ENCODE measurements at places on chromosomes 16 and 17.

DNA sequence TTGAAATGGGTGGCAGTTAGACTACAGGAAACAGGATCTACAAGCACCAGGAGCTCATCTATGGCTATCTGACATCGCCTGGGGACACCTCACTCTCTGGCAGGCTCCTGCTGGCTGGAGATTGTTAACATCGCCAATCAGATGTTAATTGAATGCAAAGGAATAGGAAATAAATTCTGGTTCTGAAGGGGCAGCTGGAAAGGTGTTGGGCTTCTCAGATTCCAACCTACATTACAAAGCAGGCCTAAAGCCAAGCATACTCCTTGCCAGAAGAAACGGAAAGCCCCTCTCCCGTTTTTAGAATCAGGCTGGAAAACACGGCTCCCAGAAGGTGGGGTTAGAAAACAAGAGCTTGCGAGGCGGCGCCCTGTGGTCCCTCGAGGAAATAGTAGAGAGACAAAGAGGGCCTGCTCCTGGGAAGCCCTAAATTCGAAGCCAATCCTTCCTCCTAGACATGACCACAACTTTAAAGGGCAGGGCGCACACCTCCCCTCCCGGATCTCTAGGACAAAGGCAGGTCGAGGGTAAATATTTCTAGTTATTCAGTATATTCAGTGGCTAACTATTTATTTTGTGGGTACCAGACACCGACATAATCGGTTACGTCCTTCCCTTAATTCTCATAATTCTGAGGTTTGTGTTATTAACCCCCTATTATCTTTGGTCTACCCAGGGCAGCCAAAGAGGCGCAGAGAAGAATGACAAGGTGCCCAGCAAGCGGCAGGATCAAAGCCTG lies 763 bp upstream of the TOM1L1 start:
- no peak for DNase-seq

GRCh38 chr16:12150600-12150999 lies 174.1 kb downstream of the SNX29 start:
- no peak for DNase-seq

DNA sequence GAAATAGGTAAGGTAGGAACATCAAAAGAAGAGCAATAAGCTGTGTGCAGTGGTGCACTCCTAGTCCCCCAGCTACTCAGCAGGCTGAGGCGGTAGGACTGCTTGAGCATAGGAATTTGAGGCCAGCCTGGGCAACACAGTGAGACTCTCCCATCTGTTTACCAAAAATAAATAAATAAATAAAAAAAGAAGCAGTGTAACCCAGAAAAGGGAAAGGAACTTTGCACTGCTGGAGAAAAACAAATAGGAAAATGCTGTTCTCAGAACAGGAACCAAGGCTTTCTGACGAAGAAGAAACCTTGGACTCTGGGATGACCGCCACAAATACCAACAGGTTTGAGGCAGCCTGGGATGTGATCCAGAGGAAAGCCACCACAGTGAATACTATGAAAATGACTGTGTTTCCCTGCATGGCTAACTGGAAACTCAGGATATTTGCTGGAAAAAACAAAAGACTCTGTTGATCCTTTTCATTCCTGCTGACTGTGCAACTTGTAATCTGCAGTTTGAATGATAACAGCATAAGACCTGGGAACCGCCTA lies 41.2 kb downstream of the TTC19 start:
- peak; percentile 11 for DNase-seq

DNA sequence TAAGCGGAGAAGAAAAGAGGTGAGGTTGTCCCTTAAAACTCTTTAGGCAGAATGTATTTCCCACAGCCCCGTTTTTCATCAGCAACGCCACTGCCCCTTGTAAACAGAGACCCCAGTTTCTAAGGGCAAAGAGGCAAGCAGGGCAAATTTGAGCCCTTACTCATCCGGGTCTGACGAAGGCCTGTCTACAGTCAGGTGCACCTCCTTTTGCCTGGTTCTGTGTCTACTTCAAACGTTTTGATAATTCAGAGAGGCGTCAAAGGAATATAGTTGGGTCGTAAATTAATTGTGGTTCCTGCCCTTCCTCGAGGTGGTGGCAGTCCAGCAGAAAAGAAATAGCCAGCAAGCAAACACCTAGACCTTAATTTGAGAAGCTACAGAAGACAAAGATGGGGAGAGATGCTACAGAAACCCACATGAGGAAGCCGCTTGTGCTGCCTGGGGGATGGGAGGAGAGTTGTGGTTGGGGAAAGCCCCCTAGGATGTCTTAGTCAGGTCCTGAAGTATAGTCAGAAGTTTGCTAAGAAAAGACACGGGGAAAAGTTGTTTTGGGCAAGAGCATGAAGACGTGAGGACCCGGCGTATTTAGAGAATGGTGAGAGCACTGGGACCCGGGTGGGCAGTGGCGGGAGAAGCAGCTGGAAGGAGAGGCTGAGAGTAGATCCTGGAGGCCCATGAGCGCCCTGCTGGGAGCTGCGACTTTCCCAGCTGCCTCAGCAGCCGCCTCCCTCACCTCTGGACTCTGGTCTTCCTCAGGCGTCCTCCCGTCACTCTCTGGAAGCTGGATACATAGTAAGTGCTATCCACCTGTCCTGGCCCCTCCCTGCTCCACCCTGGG lies 2.4 kb downstream of the FBRS start:
- no peak for DNase-seq

- no peak for DNase-seq
These were observed 19.4 kb upstream of the ZNF469 start for GRCh38 chr16:88363239-88363891.

DNA sequence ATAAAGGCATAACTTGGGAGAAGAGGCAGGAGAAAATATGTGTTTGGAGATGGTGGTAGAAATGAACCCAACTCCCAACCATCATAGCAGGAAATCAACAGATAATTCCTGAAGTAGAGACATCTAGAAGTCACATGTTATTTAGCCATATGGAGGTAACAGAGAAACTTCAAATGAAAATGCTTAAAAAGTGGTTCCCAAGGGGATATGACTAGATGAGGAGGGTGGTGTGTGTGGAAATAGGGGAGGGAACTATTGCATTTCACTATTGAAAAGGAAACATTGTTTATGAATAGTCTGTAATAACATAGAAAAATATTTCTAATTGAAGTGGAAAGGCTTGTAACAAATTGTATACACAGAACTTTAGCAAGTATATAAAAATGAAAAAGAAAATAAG lies 412.0 kb downstream of the SHISA9 start:
- no peak for DNase-seq

Measured in nucleus accumbens (tissue), 56 donors.